Left renal cortex interstitium (tissue), 4 donors: ENCODE measurements at places on chromosomes 16 and 17.
A peak's percentile ranks its signal among the peaks of the same experiment; 100 is the strongest.

DNA sequence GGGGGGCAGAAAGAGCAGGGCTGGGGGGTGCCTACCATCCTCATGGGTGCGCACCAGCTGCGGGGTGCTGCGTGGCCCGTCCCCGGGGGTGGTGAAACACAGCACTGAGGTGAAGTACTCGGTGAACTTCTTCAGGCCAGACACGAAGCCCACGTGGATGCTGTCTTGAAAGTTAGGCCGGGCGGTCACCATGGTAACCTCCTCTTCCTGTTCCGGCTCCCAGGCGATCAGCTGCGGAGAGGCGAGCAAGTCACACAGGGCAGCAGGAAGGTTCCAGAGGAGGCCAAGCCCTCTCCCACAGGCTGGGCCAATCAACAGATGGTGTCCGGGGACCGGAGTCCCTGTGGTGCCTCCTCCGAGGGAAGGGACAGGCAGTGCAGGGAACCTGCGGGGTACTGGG is 90.1 kb upstream of the CDC42EP4 start:
- DNase-seq: no peak

DNA sequence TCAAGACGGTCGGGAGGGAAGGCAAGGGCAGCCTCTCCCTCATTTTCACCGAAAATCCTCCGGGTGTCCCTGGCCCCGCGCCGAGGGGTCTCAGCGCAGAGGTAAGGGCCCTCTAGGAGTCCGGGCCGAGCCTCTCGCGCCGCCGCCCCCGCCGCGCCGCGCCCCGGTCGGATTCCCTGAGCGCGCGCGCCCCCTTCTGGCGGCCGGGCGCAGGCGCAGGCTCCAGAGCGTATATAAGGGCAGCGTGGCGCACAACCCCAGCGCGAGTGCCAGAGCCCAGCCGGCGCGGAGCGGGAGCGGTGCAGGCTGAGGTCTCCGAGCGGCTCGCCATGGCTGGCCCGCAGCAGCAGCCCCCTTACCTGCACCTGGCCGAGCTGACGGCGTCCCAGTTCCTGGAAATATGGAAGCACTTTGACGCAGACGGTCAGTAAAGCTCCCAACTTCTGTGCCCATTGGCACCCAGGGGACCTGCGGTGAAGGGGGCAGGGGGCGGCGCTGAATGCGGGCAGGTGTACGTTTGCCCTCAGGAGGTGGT is at the start of gene CALB2:
Gene CALB2, plus strand, starts transcription at position 260 of the 535 bp plus-strand sequence. Its CDS starts 70 bp downstream, at position 330.
- no peak for DNase-seq

DNA sequence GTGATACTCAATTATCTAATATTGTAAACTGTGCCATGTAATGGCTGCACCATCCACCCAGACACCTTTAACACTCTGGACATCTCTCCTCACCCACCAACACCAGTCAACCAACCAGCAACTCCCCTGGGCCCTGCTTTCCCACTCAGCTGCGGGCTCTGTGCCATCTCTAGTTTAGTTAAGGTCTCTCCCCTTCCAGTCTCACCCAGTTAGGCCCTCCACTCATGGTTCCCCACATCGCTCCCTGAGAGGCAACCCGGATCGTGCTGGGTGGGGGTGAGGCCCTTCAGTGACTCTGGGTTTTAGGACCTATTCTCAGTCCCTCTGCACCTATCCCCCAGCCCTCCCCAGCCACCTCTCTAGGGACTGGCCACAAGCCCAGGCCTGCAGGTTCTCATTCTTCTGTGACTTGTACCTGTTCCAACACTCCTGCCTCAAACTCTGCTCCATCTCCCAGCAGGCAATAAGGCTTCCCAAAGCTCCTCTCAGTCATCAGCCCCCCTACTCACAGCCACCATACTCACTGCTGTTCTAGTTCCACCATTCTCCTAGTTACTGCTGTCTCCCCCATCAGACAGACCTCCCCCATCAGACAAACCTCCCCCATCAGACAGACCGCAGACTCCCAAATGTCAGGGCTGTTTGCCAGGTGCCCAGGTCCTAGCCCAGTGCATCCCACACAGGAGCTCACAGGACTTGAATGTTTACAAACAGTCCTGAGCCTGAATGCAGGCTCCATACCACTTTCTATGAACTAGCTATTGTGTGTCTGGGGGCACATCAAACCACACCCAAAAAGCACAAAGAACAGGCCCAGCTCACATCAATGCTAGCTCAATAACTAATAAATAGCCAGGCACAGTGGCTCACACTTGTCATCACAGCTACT is 2.6 kb downstream of the TK2 start:
- no peak for DNase-seq

DNA sequence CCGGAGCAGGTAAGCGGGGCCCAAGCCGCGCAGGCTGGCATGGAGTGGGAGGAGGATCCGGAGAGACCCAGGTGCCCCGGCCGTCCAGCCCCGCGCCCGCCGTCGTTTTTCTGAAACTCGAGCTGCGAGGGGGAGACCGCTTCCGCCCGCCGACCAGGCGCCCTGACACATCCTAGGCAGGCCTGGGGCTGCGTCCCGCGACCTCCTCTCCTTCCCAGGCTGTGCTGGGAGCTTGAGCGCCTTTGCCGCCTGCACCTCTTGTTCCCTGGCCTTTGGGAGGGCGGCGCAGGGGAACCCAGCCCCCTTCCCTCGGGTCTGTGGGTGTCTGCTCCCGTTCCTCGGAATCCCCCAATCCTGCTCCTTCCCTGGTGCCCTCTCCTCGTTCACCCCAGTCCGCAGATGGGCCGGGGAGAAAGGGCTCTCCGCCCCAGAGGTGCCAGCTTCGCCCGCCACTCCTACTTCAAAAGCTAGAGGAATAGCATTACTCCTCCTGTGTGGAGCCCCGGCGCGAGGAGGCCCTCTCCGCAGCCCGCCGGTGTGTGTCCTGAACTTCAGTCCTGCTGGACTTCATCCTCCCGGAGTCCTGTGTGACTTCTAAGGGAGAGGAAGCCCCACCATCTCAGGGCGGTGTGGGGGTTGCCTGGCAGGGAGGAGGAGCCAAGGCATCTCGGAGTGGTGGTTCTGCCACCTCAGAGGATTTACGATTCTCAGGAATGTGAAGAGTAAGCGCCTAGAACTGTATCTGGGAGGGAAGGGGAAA is 1.0 kb downstream of the NHERF1 start:
- no peak for DNase-seq

DNA sequence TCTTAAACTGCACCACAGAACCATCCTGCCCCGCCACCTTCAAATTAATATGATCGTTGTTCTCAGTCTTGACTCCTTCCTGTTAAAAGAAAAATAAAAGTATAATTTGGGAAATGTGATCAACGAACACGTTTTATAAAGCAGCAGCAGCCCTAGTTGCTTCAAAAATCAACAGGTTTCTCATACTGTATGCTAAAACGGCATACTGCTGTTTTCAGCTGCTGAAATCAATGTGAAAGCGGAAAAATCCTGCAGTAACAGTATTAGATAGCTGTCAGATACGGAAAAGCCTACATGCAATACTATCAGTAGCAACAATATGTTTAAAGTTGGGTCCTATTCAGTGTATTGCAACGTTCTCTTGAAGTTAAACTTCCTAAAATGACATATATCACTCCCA is 1.6 kb downstream of the SUMO2 start:
- DNase-seq: no peak

GRCh38 chr17:149231-149630 is 11.9 kb downstream of the SCGB1C2 start:
- no peak for DNase-seq

- no peak for DNase-seq
Measured at GRCh38 chr17:49862781-49863331, 15.0 kb upstream of the TAC4 start.

- peak; percentile 41 for DNase-seq
Measured at GRCh38 chr17:67377488-67378453, 690 bp downstream of the PITPNC1 start.
